ENCODE measurements at places on chromosomes 1 and 21.

DNA sequence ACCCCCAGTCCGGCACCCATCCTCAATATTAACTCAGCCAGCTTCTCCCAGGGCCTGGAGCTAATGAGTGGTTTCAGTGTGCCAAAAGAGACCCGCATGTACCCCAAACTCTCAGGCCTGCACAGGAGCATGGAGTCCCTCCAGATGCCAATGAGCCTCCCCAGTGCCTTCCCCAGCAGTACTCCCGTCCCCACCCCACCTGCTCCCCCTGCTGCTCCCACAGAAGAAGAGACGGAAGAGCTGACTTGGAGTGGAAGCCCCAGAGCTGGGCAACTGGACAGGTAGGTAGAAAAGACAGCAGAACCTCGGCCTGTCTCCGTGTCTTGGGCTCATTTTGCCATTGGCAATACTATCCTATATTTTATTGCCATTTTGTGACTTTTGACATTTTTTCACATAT is 45.4 kb upstream of the IPO9 start:
- no peak for DNase-seq

- no peak for DNase-seq
These were observed 18.1 kb downstream of the ARHGEF2 start for GRCh38 chr1:155960081-155960745.

GRCh38 chr1:24959623-24959975 is 29.5 kb upstream of the RUNX3 start:
- DNase-seq: no peak

- no peak for DNase-seq
These were observed 59.2 kb downstream of the TAS1R2 start for GRCh38 chr1:18800258-18800657.

DNA sequence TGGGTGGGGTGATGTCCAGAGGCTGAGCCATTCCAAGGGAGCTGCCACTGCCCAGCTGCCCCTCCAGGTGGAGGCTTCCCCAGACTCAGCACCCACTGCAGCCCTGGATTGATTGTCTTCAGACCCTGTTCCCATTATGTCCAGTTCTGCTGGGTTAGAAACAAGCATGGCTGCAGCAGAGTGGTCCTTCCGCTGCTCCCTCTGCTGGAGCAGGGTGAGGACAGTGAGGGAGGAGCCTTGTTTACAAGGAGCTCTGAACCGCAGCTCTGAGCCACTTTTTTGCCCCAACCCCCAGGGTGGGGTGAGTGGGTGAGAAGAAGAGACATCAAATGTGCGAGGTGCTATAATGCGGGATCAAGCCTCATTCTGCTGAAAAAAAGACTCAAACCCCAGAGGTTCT is 2.3 kb downstream of the TNNT2 start:
- DNase-seq: no peak

DNA sequence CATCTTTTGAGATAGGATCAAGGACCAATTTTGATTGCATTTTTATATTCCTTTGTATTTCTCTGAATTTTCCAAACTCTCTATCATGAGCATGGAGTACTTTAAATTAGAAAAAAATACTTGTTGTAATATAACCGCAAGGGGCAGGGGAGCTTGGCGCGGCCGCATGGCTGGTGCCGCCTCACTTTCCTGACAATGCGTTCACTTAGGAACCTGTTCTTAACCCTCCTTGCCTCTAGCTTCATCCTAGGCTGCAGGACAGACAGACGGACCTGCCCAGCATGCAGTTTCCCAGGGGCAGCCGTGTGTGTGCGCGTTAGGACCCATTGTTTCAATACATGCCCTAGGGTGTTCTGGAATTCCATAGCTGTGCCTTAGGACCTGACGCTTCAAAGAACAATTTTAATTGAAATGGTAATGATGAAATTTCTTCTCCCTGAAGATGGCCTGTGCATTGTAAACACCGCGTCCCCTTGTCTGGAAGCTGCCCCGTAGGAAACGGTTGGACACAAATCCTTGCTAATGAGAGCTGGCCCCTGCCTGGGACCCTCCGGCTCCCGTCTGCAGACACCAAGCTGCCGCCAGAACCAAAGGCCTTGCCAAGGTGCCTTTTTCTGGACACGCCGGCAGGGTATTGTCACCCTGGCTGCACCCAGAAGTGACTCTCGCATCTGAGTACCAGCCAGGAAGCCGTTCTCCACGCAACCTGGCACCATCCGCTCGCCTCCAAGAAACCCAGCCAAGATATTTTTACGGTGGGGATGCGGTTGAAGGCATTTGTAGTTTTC is 466.4 kb downstream of the NPHP4 start:
- DNase-seq: no peak
